ENCODE measurements at places on chromosomes 5 and 9. TPM values are rescaled to one million over a fixed set of nuclear protein-coding genes. Genes with fewer than 3 reads are reported as not detected.

DNA sequence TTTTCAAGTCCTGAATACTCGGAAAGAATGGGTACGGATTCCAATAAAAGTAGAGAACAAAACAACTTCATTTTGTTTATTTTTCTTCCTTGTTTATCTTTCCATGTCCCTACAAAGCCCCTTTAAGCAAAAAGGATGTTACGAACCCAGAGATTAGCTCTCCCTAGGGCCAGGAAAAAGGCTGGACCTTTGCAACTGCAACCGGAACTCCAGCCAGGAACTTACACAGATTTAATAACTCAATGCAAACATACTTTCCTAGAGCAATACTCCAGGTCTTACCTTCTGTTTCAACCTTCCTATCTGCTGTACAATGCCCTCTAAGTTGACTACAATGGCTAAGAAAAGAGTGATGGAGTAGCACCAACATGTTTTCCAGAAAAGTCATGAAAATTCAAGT, 7.0 kb downstream of the DENND1A start:
- H3K27me3 ChIP-seq: no peaks in the 10 kb centered on the region
- H3K4me3 ChIP-seq: no peak overlapping the region
- H3K4me1 ChIP-seq: no peaks in the 10 kb centered on the region
- H3K36me3 ChIP-seq: no peaks in the 10 kb centered on the region

DNA sequence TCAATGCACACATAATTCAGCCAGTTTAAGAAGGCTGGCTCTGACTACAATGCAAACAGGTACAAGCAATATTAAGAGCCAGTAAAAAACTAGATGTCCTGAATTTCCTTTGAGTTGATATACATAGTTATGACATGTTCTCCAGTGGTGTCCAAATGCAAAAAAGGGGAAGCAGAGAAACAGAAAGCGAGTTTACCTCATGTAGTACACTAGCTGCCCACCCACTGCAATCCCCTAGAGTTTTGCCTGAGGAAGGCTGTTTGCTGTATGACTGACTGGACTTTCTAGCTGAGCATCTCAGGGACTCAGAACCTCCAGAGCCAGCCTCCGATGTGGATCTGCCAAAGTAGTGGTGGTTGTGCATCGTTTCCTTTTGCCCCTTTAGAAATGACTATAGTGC, 44.8 kb upstream of the SLC1A3 start:
- H3K4me1 ChIP-seq: no peaks in the 10 kb centered on the region
- no peaks in the 10 kb centered on the region for H3K36me3 ChIP-seq
- no peak for DNase-seq
- H3K27ac ChIP-seq: no peak overlapping the region
- no peaks in the 10 kb centered on the region for H3K27me3 ChIP-seq

- H3K4me1 ChIP-seq: no peaks in the 10 kb centered on the region
- H3K4me3 ChIP-seq: no peak overlapping the region
- no peak for DNase-seq
- H3K36me3 ChIP-seq: no peaks in the 10 kb centered on the region
- H3K27ac ChIP-seq: no peak overlapping the region
Observed at GRCh38 chr5:144028058-144028457, 142.4 kb downstream of the YIPF5 start.

GRCh38 chr9:103533318-103533717, 538.2 kb downstream of the CYLC2 start:
- no peaks in the 10 kb centered on the region for H3K4me1 ChIP-seq
- H3K27ac ChIP-seq: no peak overlapping the region
- H3K4me3 ChIP-seq: no peak overlapping the region
- H3K27me3 ChIP-seq: no peaks in the 10 kb centered on the region
- DNase-seq: no peak

DNA sequence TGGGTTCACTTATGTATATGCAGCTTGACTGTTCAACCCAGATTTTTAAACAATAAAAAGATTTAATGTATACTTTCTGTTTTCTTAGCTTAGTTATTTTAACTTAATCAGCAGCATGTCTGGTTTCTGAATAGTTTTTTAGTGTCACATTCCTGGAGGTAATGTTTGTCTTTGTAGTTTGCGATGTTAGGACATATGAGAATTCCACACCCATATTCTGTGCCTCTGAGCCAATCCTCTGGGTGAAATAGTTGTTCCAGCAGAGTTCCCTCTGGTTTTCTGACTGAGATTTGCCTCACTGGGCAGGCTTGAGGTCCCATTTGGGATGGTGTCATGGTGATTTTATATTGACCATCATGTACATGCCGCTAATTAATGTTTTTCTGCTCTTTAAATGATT, 48.6 kb downstream of the INIP start:
- no peaks in the 10 kb centered on the region for H3K36me3 ChIP-seq
- H3K27ac ChIP-seq: no peak overlapping the region
- no peak for DNase-seq
- no peak overlapping the region for H3K4me3 ChIP-seq
- no peaks in the 10 kb centered on the region for H3K4me1 ChIP-seq

DNA sequence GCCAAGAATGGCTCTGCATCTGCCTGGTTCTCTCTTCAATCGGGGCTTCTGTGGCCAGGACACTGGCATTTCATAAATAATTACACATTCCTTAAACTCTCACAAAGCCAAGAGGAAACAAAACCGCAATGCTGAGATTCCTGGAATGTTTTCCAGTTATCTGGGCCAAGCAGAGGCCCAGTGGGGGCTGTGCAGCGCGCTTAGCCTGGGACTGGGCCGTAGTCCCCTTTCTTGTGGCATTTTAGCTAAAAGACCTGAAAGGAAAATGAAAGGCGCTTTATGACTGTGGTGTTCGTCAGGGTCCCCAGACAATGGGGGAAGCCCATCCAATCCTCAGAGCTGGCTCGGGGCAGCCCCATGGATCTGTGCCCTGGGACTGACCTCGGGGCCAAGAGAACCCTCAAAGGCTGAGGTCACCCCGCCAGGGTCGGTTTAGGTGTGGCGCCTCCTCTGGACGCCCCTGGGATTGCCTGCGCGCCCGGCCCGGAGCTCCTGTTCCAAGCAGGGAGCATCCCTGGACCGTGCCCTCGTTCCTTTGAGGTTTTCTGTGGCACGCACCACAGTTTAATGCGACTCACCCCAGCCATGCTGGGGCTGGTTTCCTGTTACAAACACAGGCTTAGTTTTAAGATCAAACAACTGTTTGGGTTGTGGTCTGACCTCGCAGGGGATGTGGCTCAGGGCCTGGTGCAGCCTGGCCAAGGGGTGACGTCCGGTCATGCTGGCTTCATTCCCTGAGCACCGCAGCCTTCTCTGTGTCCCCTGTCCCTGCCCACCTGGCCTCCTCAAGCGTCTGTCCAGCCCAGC, 51.5 kb upstream of the NKD2 start:
- H3K4me3 ChIP-seq: peak overlapping the region; percentile 11
- peaks cover 82% of the 10 kb centered on the region for H3K27me3 ChIP-seq
- peaks cover 21% of the 10 kb centered on the region for H3K4me1 ChIP-seq
- H3K27ac ChIP-seq: no peak overlapping the region
- no peaks in the 10 kb centered on the region for H3K36me3 ChIP-seq

The SLC45A2 gene
- total RNA-seq: not detected

The SLC34A3 gene
- not detected for total RNA-seq

The AUH gene
- 17.2 TPM for total RNA-seq

The TTLL11 gene
- total RNA-seq: 4.6 TPM

The GCNT4 gene
- total RNA-seq: 14.7 TPM

The LCNL1 gene
- total RNA-seq: 0.29 TPM

Data from T-cell (primary cell).